Fibroblast of skin of left quadriceps (primary cell): ENCODE measurements at places on chromosomes 5 and 9.

DNA sequence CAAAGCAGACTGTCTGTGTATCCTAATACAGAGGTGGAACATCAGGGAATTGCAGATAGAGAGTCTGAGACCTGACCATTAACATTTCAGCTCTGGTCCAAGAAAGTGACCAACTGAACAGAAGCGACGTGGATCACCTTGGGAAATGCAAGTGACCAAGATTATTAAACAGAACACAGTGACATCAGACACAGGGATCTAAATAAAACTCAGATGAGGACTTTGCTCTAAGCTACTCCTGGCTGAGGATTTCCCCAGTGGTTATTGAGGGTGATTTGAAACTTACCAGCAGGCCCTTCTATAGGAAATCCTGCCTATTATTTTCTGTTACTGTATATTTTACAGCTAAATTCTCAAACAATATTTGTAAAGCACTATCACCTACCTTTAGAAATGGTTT is 436.0 kb downstream of the TMEM38B start:
- no peak for DNase-seq

DNA sequence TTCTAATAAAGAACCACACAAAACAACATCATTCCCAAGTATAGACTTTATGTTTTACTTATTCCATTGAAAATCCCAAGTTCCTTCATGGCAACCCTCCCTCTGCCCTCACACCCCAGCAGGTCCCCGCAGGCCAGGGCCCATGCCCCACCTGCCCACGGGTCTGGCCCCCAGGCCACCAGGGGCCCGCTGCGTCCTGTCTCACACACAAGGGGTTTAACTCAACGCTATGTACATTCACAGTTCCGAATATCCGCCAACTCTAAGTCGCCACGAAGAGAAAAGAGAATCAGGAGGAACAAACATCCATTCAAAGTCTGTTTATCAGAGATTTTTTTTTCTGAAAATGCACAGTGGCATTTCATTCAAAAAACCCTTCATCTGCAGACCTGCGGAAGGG is 16.2 kb upstream of the SLC6A3 start:
- DNase-seq: no peak

DNA sequence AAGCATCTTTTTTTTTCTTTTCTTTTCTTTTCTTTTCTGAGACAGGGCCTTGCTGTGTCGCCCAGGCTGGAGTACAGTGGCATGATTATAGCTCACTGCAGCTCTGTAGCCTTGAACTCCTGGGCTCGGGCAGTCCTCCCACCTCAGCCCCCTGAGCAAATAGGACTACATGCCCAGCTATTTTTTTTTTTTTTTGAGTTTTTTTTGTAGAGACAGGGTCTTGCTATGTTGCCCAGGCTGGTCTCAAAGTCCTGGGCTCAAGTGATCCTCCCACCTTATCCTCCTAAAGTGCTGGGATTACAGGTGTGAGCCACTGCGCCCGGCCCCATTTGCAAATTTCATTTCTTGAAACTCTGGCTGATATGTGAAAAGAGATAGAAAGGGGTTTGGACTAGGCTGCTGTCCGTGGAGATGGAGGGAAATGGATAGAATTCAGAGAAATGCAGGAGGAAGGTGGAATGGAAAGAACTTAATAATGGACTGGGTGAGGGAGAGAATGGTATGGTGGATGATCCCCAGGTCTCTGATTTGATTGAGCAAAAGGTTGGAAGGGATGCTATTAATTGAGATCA is 32.9 kb downstream of the TNFAIP8 start:
- no peak for DNase-seq

DNA sequence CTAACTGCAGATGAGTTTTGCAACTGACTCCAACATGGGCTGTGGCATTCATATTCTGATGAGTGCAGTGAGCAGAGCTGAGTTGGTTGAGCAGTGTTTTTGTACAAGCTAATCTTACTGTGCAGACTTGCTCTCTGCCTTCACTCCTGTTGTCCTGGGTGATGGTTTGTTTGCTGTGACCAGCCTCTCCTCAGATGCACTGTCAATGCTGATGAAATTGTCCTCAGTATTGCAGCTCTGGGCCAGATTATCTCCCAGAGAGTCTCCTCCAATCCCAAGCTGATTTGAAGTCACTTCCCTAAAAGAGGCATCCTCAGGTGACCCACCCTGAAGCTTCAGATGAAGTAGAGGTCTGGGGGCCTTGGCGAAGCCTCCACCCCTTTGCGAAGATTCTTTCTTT is 581.8 kb downstream of the ACTL7B start:
- no peak for DNase-seq

DNA sequence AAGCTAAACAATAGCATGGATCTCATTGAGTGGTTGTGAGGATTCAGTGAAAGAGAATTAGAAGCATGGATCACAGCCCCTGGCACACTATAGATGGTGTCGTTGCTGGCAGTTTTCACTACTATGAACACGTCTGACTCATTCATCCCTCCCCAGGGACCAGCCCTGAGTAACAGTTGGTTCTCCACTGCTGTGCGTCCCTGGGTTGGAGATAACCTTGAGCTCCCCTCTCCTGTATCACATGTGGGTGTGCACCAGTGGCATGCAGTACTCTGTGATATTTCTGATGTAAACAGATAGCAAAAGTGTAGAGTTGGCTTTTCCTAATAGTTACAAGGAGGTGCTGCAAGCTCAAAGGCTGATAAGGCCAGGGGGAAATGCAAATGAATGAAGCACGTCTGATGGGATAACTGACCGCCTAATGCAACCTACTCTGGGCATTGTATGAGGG is 8.8 kb upstream of the LCP2 start:
- DNase-seq: peak; percentile 44

DNA sequence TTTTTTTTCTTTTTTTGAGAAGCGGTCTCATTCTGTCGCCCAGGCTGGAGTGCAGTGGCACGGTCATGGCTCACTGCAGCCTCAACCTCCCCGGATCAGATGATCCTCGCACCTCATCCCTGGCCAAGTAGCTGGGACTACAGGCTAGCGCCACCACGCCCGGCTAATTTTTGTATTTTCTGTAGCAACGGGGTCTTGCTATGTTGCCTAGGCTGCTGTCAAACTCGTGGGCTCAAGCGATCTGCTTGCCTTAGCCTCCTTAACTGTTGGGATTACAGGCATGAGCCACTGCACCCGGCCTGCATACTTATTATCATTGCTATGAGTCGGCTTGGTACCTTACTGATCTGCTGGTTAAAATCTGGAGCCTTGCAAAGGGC is 790 bp upstream of the IARS1 start:
- DNase-seq: no peak

DNA sequence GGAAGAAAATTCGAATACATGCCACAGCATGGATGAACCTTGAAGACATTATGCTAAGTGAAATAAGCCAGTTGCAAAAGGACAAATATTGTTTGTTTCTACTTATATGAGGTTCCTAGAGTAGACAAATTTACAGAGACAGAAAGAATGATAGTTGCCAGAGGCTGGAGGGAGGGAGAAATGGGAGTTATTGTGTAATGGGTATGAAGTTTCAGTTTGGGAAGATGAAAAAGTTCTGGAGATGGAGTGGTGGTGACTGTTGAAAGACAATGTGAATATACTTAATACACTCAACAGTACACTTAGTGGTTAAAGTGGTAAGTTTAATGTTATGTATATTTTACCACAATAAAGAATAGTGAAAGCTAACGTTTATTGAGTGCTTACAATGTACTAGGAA is 99.6 kb upstream of the SLC44A1 start:
- DNase-seq: no peak

- no peak for DNase-seq
These were observed 589.1 kb downstream of the MTRR start for GRCh38 chr5:8458038-8458383.

- no peak for DNase-seq
These were observed 215.8 kb downstream of the LRRC70 start for GRCh38 chr5:62794456-62794855.

GRCh38 chr9:28696960-28697359 is 1123.7 kb upstream of the C9orf72 start:
- DNase-seq: no peak

DNA sequence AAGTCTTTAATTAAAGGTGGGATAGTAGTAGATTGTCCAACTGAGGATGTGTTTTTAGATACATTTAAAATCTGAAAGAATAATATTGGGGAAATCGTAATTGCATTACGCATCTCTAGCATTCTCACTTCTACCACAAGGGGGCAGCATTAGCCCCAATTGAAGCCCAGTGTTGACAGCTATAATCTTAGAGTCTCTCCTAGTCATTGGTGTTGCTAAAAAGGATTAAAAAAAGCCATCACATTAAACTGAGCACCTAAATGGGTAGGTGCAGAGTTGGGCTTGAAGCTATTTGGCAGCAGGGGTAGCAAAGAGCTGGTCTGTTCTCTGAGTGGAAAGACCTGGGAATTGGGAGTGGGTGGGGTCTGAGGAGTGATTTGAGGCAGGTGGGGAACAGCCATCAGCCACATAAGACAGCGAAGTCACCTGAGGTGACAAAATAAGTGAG is 177.2 kb downstream of the OSTF1 start:
- peak; percentile 18 for DNase-seq

DNA sequence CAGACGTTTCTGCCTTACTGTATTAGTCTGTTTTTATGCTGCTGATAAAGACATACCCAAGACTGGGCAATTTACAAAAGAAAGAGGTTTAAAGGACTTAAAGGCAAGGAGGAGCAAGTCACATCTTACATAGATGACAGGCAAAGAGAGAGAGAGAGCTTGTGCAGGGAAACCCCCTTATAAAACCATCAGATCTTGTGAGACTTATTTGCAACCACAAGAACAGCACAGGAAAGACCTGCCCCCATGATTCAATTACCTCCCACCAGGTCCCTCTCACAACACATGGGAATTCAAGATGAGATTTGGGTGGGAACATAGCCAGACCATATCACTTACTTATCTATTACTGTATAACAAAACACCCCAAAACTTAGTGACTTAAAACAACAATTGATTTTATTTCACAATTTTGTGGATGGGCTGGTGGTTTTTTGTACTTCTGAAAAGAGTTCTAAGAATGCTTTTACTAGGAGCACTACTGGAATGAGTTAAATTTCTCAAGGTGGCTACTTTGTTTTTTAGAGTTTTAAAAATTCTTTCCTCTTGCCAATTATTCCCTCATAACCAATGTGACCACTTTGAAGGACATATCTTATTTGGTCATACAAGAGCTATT is 10.3 kb downstream of the RUSC2 start:
- no peak for DNase-seq

DNA sequence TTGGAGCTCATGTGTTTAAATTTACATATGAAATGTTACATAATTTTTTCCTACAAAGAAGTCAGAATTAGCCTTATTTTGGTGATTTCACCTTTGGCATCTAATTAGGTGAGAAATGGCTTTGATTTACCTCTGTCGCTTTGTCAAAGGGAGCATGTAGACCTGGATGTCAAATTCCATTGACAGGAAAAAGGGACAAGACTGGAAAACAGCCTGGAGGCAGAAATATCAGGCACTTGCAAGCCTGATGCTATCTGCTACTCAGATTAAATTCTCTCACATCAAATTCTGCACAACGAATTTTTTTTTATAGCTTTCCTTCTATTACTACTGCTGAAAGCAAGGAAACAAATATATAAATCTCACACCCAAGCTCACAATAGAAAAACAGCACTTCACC is 54.1 kb upstream of the CTNND2 start:
- no peak for DNase-seq

- DNase-seq: peak; percentile 83
These were observed 115.8 kb upstream of the ICE1 start for GRCh38 chr5:5306696-5307095.

DNA sequence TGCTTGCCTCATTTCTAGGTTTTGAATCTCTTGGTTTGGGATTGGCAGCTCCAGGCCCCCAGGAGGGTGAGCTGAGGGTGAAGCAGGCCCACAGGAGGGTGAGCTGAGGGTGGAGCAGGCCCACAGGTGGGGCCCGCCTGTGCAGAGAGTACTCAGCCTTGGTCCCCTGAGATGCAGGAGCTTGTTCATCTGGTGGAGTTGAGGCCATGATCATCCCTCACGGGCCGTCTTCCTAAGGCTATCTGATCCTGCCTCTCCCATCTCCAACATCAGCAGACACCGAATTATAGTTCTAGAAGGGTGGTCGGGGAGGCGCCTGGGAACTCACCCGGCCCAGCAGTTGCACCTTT is 131.7 kb upstream of the PHYKPL start:
- DNase-seq: no peak

DNA sequence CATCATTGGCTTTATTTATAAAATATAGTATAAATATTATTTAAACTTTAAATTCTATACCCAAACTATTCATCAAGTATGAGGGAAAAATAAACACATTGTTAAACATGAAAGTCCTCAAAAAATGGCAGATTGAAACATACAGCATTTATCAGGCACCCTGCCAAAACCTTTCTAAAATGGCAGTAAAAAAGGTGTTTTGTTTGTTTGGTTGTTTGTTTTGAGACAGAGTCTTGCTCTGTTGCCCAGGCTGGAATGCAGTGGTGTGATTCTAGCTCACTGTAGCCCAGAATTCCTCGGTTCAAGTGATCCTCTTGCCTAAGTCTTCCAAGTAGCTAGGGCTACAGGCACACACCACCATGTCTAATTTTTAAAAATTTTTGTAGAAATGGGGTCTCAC is 60.1 kb upstream of the ECM2 start:
- DNase-seq: no peak

- DNase-seq: peak; percentile 20
These were observed 137.0 kb downstream of the FER start for GRCh38 chr5:108884736-108885135.

GRCh38 chr5:159422361-159422760 is 92.1 kb upstream of the IL12B start:
- DNase-seq: no peak

- DNase-seq: no peak
These were observed 11.8 kb upstream of the CXXC5 start for GRCh38 chr5:139636207-139636792.

- DNase-seq: no peak
These were observed 120.2 kb downstream of the SUSD1 start for GRCh38 chr9:112054916-112055315.

- DNase-seq: peak; percentile 39
These were observed 61.9 kb downstream of the SNX24 start for GRCh38 chr5:122907276-122907675.

DNA sequence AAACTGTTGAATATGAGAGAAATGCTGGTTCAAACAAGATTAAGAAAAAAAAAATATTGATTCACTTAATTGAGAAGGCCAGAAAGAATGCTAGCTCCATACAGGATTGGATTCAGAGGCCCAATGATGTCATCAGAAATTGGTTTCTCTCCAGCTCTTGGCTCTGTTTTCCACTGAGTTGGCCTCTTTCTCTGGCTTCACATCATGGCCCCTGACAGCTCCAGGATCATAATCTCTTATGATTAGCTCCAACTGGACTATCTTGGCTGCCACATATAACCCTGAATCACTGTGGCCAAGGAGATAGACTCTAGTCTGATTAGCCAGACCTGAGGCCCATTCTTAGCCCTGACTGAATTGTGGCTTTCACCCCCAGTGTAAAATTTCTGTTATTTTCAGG is 244.7 kb upstream of the GRAMD2B start:
- DNase-seq: peak; percentile 17
